RWPE1 (cell line): ENCODE measurements at places on chromosomes 7 and 10.

DNA sequence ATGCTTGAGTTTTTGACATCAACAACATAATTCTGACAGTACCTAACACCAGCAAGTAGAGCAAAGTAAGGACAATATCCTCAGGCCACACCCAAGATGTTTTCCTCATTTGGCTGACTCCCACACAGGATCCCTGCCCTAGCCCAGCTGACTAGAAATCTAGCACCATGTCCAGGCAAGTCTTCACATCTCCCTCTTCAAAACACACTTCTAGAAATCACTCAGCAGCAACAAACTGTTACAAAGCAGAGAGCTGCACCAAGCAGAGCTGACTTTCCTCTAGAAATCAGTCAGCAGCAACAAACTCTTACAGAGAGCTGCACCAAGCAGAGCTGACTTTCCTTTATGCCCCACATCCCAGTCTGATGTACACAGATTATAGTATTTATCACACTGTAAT is 7.7 kb downstream of the TMEM168 start:
- DNase-seq = peak; percentile 30

- no peak for DNase-seq
Measured at GRCh38 chr7:828793-829561, 3.3 kb upstream of the SUN1 start.

- no peak for DNase-seq
Measured at GRCh38 chr10:91049296-91049987, 128.6 kb upstream of the ANKRD1 start.

DNA sequence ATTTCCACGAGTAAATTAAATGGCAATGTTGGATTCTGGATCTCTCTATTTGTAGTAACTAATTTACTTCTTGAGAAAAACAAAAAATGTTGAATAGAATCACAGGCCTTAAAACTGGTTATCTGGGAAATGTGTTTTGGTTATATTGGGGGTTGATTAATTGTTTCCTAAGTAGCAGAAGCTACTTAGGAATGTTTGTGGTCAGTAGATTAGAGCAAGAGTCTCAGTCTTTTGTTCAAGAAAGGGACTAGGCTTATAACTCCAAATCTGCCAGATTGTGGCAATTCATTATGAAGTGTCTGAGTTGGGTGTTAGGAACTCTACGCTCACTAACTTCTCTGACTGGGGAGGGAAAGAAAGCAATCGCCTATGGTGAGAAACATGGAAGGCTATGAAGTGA is 244.3 kb upstream of the PHYHIPL start:
- no peak for DNase-seq

- DNase-seq = no peak
Measured at GRCh38 chr10:132521466-132522102, 16.0 kb upstream of the INPP5A start.

- no peak for DNase-seq
Measured at GRCh38 chr10:35413985-35414861, 77.9 kb downstream of the CCNY start.

DNA sequence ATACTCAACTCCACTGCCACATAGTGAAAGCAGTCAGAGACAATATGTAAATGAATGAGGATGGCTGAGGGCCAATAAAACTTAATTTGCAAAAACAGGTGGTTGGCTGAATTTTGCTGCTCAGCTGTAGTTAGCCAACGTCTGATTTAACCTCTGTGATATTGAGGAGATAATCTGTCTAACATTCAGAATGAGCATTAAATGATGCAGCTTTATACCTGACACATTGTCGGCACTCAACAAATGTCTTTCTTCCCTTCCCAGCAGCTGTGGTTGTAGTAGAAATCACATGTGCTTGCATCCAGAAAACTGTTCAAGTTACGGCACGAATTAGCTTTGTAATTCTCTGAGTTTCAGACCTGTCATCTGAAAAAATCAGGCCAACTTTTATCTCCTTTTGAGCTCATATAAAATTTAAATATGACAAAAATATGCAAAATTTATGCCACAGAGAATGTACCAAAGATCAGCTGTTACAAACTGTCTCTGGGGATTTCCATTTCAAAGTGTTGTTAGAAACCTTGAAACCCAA is 1239.7 kb downstream of the GATA3 start:
- no peak for DNase-seq

GRCh38 chr10:29608476-29609301 is 26.1 kb downstream of the SVIL start:
- no peak for DNase-seq

GRCh38 chr7:90430614-90431460 is 27.6 kb downstream of the CLDN12 start:
- DNase-seq = no peak

DNA sequence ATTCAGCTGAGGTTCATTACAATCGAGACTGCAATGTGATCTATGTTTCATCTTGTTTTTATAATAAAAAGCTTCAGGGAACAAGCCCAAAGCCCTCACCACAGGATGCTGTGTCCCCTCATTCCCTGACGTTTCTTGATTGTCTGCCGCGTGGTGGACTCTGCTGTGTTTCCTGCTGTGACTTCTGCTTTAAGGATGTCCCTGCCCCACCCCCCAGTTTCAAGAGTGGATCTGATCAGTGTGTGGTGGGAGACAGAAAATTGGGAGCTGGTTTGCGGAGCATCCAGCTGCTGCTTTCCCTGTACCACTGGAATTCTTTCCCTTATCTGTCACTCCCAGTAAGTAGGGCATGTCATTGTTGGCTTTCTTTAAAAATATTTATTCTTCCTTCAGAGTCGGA is 86.2 kb downstream of the CREM start:
- no peak for DNase-seq

DNA sequence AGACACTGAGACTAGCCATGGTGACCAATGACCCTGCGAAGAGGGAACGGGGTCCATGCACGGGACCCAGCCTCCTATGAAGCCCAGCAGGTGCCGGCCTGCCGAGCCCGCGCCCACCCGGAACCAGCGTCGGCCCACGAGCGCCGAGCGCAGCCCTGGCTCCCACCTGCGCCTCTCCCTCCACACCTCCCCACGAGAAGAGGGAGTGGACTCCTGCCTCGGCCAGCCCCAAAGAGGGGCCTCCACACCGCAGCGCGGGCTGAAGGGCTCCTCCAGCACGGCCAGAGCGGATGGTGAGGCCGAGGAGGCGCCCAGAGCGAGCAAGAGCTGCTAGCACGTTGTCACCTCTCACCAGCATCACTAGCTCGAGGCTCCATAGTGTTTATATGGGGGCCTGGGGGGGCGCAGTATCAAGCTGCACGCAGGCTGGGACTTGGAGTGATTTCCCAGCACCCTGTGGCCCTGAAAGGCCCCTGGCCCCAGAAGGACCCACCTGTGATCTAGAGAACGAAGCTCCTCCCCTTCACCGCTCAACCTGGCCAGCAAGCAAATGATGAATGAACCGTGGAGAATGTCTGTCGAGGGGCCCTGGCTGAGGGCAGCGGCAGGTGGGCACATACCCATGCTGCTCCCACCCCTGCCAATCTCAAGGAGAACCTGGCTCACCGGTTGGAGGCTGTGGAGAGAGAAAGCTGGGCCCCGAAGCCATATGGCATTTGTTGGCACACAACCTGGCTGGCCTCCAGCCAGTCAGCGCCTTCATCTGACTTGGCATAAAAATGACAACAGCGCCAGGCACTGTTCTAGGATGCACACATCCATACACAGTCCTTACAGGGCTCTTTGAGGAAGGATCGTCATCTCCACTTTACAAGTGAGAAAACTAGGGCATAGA is 30.7 kb downstream of the GHRHR start:
- DNase-seq = no peak

GRCh38 chr7:135364206-135364605 is 130.6 kb downstream of the STRA8 start:
- DNase-seq = no peak

DNA sequence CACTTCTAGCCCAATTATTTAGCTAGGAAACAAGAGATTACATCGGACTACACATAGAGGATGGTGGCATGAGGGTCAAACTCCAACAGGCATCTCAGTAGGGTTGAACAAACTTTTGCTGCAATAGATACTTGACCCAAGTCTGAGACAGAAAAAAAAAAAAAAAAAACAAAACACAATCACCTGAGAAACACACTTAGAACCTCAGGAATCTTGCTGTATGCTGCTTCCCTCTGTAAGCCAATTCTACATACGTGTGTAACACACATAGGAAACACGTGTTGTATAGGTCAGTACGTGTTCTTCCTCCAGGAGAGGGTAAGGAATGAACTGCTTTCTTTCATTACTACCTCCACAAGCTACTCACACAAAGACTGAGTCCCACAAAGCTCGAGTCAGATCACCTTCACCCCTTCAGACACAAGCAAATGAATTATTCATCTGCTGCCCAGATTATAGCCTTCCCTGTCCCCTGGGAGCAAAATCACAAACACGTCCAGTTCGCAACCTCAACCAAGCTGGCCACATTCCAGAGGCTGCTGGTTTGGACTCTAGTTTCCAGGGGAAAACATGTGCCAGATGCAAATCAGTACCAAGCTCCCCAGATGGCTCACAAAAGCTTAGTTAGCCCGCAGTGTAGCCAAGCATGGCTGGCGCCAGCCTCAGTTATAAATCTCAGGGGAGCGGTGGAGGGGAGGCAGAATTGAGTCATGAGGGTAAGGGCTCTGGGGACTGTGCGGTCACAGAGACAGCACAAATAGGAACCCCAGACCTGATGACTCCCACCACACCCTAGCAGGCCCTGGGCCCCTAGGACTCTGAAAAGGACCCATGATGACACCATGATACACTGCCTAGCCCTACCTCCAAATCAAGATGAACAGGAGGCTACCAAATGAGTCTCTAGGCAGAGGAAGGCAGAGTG is 15.1 kb downstream of the PSAP start:
- no peak for DNase-seq

GRCh38 chr10:119651514-119652360 is 557 bp downstream of the BAG3 start:
- peak; percentile 22 for DNase-seq

DNA sequence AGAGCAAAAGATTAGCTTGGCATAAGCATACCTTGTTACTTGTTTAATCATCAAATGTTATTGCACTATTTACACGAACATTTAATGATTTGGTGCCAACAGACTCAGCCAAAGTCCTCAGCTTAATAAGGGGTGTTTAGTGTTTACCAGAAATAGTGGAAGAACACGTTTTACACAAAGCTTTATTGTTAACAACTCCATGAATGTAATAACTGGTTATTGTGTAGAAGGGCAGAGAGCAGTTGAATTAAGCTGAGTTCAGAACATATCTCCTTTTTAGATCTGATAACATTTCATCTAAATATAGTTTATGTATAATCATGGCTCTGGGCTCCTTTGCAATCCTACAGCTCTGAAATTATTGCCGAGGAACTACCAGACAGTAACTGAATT is 99.1 kb downstream of the CABCOCO1 start:
- no peak for DNase-seq

DNA sequence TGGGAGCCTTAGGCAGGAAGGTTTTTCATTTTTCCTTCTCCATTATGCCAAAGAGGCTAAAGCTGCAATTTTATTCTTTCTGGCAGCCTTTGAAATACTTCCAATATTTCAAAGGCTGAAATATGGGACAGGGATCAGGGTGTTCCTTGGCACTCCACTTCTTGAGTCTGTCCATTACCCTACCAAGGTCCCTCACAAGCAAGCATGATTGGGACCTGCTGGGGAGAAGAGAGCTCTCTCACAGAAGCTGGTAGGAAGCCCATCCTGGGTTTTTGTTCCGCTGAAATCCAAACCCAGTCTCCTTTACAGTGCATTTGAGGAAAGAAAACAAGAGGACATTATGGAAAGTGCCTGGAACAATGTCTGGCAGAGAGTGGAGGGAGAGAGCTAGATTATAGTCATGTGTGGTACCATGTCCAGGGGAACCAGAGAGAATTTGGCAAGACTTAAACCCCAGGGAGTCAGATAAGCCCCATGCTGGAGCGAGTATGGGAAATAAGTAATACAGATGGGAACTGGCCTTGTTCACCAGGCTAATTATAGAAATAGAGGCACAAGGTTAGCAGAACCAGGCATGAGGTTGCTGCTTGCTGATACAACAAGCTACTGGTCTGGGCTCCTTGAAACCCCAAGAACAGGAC is 104.7 kb downstream of the LSM5 start:
- no peak for DNase-seq
